Tongue (tissue), 3 donors: ENCODE measurements at places on chromosomes 16 and 17.

- DNase-seq: peak; percentile 65
These were observed 30.9 kb downstream of the IL4R start for GRCh38 chr16:27344721-27345120.

- DNase-seq: peak; percentile 79
These were observed 3.4 kb downstream of the CACNA1H start for GRCh38 chr16:1156055-1156982.

DNA sequence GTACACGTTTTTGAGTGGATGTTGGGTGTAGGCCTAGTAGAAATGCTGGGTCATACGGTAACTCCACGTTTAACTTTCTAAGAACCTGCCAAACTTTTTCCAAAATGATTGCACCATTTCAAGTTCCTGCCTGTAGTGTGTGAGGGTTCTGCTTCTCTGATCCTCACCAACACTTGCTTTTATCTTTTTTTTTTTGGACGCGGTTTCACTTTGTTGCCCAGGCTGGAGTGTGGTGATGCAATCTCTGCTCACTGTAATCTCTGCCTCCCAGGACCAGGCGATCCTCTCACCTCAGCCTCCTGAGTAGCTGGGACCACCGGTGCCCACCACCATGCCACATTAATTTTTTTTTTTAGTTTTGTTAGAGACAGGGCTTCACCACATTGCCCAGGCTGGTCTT is 23.5 kb downstream of the ZNF750 start:
- no peak for DNase-seq

DNA sequence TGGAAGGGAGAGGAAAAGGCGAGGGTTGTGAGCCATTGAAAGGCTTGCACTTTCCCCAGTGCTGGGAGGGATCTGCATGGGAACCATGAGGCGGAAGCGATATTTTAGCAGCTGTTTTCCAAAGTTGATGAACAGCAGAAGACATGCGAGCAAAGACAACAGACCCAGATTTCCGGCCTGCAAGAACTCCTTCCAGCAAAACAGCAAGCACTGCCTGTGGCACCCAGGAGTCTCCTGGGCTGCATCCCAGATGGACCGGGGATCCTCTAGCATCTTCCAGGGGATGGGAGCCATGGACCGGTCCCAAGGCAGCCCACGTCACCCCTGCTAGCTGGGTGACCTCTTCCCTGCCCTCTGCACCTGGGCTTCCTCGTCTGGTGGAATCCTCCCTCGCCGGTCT is 162.8 kb downstream of the IRF8 start:
- peak; percentile 71 for DNase-seq

DNA sequence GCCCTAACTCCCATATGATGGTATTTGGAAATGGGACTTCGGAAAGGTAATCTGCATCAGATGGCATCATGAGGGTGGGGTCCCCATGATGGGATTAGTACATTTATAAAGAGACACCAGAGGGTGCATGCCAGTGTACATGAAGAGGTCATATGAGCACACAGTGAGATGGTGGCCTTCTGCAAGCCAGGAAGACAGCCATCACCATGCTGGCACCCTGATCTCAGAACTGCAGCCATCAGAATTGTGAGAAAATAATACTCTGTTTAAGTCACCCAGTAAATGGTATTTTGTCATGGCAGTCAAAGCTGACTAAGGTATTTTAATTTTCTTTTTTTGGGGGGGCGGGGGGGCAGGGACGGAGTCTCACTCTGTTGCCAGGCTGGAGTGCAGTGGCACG is 47.1 kb upstream of the ABCA10 start:
- DNase-seq: no peak

DNA sequence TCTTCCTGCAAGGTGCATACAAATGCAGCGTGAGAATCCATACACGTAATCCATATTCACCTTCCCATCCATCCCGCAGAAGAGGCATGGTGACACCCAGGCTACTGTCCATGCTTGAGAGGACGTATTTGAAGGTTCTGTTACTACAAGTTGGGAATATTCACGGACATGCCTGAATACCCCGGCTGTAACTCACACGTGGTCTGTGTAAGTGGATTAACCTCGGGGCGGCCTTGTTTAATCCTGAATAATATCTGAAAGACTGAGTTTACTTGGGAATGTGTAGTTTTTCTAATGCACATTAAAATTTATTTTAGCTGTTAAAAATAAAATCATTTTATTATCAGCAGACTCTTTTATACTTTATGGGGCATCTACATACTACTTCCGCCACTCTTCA is 13.1 kb downstream of the CPSF4L start:
- DNase-seq: no peak
